GM18507 (cell line): ENCODE measurements at places on chromosomes 1 and 21.

- DNase-seq = no peak
Observed at GRCh38 chr1:44785501-44786137, 2.4 kb downstream of the BEST4 start.

- no peak for DNase-seq
Observed at GRCh38 chr1:58999676-59000075, 215.8 kb upstream of the JUN start.

DNA sequence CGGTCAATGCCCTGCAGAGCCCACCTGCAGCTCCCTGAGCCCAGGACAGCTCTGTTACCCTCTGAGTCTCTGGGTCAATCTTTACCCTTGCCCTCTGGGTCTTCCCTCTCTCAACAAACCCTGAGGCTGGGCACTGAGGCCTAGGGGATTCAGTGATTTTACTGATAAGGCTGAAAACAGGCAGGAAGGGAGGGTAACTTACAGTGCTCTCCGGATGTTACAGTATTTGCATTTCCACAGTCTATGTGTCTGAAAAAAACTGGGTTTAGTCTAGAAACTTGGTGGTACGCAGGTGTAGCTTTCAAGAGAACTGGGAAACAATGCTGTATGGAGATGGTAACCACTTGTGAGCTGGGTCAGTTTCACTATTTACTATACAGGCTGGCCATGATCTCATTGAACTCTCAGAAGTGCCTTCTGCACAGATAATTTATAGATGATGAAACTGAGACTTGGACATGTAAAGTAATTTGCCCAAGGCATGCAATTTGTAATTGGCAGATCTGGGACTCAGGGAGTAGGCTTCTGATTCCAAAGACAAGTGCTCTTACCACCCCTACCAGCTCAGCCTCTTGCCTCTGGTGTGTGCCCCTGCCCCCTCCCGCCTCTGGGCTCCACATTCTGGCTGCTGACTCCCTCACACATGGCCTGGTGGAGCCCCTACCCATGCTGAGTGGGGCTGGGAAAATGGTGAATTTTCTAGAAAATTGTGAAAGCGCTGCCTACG, 48.8 kb downstream of the TENT5C start:
- peak; percentile 51 for DNase-seq

GRCh38 chr1:185450060-185450788, 133.2 kb upstream of the IVNS1ABP start:
- DNase-seq = no peak

DNA sequence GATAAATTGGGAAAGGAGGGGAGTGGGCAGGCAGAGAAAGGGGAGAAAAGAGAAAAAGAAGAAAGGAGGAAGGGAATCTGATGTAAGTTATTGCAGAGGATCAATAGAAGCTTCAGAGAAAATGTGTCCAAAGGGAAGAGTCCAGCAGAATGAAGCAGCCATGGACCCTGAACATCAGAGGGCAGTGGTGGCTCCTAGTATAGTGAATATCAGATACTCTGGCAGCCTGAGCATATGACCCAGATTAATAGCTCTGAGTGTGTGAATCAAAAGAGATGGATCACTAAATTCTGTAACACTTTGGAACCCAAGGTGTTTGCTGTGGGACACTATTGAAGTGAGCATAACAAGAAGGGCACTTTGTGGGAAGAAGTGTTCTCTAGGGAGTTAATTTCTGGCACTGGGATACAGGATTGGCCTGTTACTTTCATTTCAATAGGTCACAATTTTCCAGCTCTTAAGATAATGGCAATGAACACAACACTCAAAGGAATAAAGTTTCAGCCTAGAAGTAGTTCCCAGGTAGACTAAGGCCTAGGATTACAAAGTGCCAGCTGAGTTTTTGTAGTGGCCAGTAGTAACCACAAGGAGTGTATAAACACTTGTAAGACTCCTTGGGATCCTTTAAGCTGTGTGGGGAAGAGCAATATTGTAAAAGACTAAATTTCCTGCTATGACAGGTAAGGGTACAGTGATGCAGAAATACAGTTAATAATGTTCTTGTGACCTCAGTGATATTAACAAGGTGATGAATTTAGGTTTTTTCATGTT, 164.5 kb upstream of the BEND5 start:
- DNase-seq = no peak

- no peak for DNase-seq
Observed at GRCh38 chr1:205270764-205271163, 43.0 kb downstream of the TMCC2 start.

DNA sequence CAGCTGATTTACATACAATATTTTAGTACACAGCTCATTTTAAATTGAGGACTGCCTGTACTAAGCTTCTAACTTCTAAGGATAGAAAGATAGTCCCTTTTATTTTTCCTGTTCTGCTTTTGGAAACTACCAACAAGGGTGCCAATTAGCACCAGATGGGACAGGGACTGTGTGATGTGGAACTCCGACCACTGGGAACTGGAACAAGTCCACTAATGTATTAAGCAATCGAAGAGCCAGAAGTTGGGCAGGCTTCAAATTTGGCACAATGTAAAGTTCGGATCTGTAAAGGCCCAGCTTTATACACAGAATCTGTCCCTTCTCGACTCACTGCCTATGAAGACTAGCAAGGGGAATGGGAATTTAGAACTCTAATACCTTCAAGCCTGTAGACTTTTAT, 149.3 kb downstream of the ZC3H11B start:
- DNase-seq = no peak

GRCh38 chr21:19489930-19490329, 1086.3 kb upstream of the TMPRSS15 start:
- DNase-seq = no peak

GRCh38 chr1:203135636-203136305, 8.2 kb downstream of the ADORA1 start:
- DNase-seq = no peak

GRCh38 chr1:90048043-90048442, 53.1 kb downstream of the ZNF326 start:
- no peak for DNase-seq

DNA sequence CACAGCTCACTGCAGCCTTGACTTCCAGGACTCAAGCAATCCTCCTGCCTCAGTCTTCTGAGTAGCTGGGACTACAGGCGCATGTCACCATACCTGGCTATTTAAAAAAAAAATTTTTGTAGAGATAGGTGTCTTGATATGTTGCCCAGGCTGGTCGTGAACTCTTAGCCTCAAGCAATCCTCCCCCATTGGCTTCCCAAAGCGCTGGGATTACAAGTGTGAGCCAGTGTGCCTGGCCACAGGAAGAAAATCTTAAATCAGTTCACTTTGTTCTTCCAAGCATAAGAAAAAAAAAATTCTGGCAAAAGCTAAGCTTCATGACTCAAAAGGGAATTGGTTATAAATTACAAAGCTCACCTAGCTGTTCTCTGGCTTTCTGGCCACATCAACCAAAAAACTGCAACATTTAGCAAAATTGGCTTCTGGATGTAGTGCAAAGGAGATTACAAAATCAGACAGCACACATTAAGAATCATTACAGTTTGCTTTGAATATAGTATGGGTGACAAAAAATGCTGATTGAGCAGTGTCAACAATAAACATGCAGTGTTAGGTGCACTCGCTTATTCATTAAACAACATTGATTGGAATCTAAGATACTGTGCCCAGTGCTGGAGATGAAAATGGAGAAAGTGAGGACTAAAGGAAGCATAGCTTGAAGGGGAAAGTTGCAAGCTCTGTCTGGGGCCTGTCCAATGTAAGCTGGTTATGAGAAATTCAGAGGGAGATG, 76.7 kb downstream of the KCTD3 start:
- no peak for DNase-seq

DNA sequence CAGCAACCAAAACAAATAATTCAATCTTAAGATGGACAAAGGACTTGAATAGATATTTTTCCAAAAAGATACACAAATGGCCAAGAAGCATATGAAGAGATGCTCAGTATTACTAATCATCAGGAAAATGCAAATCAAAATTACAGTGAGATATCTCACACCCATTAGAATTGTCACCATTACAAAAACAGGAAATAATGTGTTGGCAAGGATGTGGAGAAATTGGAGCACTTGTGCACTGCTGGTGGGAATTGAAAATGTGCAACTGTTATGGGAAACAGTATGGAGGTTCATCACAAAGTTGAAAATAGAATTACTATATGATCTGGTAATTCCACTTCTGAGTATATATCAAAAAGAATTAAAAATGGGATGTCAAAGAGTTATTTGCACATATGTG, 83.2 kb downstream of the SH3GLB1 start:
- no peak for DNase-seq

- peak; percentile 18 for DNase-seq
Observed at GRCh38 chr21:39441502-39442475, 3.8 kb downstream of the LCA5L start.

- DNase-seq = no peak
Observed at GRCh38 chr1:143665606-143666005, 306.2 kb downstream of the FAM72C start.
